ENCODE measurements at places on chromosomes 7 and 10. TPM values are rescaled to one million over a fixed set of nuclear protein-coding genes. Genes with fewer than 3 reads are reported as not detected.

Gene GIMAP4
- total RNA-seq = not detected

Gene RET
- 0.37 TPM for total RNA-seq

Gene SPDYE16
- total RNA-seq = not detected

Gene STEAP1
- not detected for total RNA-seq

Gene CAMK2G
- total RNA-seq = 20.1 TPM

Gene TACC2
- 21.8 TPM for total RNA-seq

Gene BLOC1S2
- total RNA-seq = 55.8 TPM

Gene SFXN3
- total RNA-seq = 48.4 TPM

DNA sequence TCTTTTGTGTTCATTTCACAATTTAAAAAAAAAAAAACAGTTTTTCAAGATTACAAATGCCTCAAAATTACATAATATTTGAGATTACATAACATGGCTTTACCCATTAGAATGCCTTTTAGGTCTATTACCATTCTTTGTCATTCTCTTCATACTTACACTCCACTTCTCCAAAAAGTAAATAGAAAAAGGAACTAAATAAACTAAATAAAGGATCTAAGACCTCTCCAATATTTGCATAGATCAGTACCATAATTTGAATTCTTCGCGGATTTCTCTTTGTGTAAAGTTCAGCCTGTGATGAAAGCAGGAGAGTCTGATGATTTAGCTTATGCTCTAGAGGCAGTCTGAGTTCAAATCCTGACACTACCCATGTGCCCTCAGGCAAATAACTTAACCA lies 56.4 kb upstream of the C1GALT1 start:
- no peak for DNase-seq

DNA sequence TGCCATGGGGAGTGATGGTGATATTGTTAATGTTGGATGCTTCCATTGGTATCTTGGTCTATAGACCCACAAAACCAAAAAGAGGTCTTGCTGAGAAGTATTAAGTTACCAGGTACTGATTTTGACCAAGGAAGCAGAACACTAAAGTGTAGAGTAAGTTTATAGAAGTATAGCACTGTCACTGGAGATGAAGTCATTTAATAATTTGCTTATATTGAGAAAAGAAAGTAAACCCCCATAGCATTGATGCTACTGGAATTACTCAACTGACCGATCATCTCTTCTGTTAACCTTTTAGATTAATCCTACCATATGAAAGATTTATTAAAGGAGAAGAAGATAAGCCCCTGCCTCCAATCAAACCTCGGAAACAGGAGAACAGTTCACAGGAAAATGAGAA lies 183.2 kb downstream of the RTKN2 start:
- DNase-seq = no peak

DNA sequence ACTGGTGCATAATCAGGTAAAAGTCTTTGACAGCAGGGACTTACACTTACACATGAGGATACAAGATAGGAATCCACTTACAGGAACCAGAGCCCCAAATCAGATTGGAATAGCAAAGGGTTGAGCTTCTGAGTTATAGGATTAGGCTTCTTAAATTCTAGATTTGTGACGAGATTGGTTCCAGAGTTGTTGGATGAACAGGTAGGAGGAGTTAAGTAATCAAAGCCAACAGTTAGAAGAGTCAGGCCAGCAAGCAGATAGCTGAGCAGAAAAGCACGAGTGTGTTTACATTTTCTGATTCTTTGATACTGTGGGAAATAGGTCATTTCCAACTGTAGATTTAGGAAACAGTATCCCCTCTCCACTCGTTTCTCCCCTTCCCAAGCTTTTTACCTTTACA lies 167.0 kb downstream of the MDFIC start:
- no peak for DNase-seq

DNA sequence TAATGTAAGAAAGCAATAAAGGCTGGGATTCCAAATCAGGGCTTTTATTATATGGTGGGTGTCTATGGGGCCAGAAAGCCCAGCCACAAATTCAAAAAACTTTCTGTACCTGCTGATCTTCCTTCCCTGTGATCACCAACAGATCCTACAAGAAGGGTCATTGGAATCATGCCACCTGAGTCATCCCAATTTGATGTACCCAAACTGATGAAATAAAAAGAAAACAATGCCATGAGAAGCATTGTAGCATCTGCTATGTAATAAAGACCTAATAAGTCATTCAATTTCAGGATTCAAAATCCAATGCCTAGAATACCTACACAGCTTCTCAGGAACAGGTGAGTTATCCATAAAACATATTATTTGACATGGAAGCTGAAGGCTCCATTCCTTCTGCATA lies 228.8 kb downstream of the DKK1 start:
- no peak for DNase-seq

GRCh38 chr10:114684822-114685209 lies 26.7 kb upstream of the ABLIM1 start:
- DNase-seq = peak; percentile 61

DNA sequence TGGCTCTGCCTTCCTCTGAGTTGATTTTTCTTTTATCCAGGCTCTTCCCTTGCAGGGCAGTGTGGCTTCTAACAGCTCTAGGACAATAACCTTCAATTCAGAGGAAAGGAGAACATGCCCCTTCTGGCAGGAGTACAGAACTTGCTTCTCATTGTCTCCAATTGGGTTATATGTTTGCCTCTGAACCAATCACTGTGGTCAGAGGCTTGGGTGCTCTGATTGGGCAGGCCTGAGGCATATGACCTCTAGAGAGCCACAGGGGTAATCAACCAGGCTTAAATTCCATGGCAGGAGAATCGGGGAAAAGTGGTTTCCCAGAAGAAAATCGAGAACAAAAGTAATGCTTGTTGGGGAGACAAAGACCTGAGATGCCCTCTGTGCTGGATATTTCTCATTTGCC lies 240.0 kb downstream of the REEP3 start:
- no peak for DNase-seq

DNA sequence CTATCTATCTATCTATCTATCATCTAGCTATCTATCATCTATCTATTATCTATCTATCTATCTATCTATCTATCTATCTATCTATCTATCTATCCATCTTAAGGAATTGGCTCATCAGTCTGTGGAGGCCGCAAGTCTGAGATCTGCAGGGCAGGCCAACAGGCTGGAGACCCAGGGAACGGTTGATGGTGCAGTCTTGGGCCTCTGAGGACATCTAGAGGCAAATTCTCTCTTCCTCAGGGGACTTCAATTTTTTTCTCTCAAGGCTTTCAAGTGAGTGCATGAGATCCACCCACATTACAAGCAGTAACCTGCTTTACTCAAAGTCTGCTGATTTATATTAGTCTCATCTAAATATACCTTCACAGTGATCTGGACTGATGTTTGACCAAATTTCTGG lies 197.0 kb downstream of the GLRX3 start:
- no peak for DNase-seq

- DNase-seq = no peak
These were observed 229.8 kb downstream of the FGFR2 start for GRCh38 chr10:121368347-121369025.

GRCh38 chr7:125567686-125568085 lies 638.1 kb upstream of the POT1 start:
- no peak for DNase-seq

- DNase-seq = peak; percentile 64
These were observed 5.6 kb upstream of the MEST start for GRCh38 chr7:130486114-130486953.

GRCh38 chr10:1600861-1601260 lies 136.5 kb downstream of the ADARB2 start:
- DNase-seq = no peak

- DNase-seq = no peak
These were observed 60.4 kb downstream of the NEURL1 start for GRCh38 chr10:103553743-103554487.

DNA sequence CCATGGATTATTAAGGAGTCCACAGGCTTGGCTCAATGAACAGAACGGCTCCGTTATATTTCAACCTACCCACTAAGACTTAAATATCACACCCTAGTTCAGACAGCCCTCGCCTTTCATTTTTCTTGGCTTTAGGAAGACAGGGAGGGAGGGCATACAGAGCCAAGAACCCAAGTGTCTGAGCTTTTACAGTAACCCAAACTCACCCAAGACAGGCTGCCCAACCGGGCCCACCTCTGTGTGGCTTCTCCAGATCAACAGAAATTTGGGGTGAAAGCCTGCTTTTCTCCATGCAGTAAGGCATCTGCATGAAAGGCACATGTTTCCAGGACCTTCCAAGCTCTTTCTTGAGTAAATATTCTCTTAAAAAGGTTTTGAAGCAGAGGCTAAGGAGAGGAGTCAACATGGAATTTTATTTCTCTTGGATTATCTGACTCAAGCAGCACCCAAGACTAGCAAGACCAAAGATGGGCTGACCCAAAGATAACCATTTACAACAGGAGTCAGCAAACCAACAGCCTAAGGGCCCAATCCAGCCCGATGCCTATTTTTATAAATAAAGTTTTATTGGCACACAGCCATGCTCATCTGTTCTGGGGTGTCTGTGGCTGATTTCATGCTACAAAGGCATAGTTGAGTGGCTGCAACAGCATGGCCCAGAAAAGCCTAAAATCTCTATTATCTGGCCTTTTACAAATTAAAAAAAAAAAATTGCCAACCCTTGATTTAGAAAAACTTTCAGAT lies 90.1 kb downstream of the KCNMA1 start:
- no peak for DNase-seq

DNA sequence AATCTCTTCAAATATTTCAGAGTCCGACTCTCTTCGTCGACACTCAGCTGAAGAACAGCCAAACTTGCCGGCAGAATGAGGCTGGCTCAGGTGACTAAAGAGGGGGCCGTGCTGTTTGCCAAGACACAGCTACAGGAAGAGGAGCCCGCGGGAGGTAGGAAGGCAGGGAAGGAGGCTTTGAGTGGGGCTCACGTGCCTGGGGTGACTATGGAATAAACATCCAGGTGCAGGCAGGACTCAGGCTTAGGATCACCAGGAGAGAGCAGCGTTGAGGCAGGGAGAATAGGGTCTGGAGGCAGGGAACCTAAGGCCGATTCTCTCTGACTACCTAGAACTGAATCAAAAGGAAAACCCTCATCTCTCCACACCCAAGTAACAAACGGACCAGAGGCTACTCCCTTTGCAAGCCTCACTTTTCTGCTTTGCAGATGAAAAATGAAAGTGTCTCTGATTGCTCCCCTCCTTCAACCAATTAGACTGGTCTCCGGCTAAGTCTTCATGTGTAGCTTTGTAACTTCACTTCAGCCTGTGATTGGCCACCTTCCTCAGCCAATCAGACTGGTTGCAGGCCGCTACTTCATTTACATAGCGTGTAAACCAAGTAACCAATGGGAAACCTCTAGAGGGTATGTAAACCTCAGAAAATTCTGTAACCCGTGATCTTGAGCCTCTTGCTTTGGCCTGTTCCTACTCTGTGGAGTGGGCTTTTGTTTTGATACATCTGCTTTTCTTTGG lies 19.7 kb upstream of the BNIP3 start:
- DNase-seq = peak; percentile 81

DNA sequence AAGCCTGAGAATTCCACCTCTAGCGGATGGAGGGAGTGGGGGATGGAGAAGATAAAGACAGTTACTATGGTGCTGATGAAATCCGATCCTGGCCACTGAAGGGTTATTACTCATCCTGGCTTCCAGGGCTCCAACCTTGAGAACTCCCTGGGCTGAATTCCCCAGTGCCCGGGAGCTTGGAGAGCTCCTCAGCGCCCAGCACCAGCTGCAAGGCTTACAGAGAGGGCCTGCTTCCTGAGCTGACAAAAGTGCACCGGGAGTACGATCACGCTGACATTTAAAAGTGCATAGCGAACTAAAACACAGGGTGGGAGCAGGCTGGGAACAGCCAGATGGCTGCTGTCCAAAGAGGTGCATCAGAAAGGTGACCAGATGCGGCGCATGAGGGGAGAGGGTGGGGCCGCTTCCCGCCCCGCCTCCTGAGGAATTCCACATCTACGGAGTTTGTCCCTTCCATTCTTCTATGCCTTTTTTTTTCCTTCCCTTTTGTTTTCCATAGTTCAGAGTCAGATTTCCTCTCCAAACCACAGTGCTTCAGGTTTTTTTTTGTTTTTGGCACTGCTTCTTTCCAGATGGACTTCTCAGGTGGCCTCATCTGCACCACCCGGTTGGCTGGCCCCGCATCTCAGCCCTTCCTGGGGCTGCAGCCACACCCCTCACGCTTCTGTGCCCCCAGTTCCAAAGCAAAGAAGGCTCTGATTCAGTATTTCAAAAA lies 62.4 kb upstream of the MKRN1 start:
- DNase-seq = peak; percentile 88

DNA sequence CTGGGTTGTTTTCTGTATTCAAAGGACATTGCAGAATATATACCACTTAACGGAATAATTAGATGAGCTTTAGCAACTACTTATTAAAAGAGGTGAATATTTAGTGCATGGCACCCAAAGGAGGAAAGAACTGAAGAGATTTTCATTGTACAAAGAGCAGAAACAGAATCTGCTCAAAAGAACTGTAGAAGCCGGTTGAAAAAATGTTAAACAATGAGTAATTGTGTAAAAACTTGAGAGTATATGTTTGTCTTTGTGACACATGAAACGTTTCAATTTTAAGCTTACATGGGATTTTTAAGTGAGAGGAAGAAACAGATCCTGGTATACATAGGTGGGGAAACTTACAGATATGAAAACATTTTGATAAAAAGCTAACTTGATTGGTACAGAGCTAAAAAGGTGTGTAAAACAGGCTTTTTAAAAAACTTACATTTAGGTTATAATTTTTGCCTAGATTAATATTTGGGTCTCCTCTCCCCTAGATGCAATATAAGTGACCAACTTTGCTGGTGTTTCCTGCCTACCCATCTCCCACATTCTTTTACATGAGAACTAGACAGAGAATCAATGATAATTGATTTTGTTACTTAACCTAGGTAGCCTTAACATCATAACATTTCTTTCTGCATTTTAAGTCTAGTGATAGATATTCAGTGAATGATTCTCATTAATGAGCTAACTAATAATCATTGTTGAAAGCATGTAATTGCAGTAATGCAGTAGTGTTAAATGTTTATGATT lies 6.8 kb downstream of the ARL5B start:
- no peak for DNase-seq

- DNase-seq = no peak
These were observed 30.4 kb downstream of the VPS50 start for GRCh38 chr7:93262535-93262934.

DNA sequence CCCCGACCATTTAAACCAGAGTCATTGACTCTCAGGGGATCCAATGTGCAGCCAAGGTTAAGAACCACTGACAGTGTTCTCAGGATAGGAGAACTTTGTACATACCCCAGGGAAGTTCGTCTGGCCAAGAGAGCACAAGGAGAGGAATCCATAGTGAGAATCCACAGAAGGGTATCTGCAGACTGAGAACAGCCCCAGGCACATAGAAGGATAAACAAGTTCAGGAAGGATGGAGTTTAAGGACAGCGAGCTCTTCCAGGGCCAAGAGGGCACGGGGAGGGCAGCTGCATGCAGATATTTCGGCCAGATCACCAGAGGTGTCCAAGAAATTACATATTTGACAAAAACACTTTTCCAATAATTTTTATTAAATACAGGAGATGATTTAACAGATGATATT lies 16.4 kb downstream of the BLNK start:
- no peak for DNase-seq

GRCh38 chr7:859359-860030 lies 16.9 kb upstream of the GET4 start:
- peak; percentile 41 for DNase-seq

- DNase-seq = peak; percentile 70
These were observed 458.6 kb upstream of the KLF6 start for GRCh38 chr10:4243651-4244050.

- no peak for DNase-seq
These were observed 193.8 kb upstream of the DPP6 start for GRCh38 chr7:153858355-153858754.

GRCh38 chr10:100413173-100413572 lies 49.6 kb upstream of the WNT8B start:
- no peak for DNase-seq

GRCh38 chr10:79418274-79418673 lies 27.1 kb downstream of the ZCCHC24 start:
- DNase-seq = no peak

Measured in Caki2 (cell line).